Stimulated activated CD8-positive, alpha-beta memory T cell treated with anti-CD3 and anti-CD28 coated beads, Interleukin-4, amount 100 ng/mL, for 4 hours (primary cell): ENCODE measurements at places on chromosomes 12 and 14.

- DNase-seq = no peak
These were observed 1.7 kb downstream of the TUBA1A start for GRCh38 chr12:49187184-49187583.

GRCh38 chr14:97539411-97539795 lies 742.2 kb downstream of the VRK1 start:
- DNase-seq = no peak

GRCh38 chr14:80215081-80215480 lies 3.8 kb upstream of the DIO2 start:
- no peak for DNase-seq

GRCh38 chr14:63164108-63164683 lies 40.0 kb upstream of the RHOJ start:
- DNase-seq = no peak

DNA sequence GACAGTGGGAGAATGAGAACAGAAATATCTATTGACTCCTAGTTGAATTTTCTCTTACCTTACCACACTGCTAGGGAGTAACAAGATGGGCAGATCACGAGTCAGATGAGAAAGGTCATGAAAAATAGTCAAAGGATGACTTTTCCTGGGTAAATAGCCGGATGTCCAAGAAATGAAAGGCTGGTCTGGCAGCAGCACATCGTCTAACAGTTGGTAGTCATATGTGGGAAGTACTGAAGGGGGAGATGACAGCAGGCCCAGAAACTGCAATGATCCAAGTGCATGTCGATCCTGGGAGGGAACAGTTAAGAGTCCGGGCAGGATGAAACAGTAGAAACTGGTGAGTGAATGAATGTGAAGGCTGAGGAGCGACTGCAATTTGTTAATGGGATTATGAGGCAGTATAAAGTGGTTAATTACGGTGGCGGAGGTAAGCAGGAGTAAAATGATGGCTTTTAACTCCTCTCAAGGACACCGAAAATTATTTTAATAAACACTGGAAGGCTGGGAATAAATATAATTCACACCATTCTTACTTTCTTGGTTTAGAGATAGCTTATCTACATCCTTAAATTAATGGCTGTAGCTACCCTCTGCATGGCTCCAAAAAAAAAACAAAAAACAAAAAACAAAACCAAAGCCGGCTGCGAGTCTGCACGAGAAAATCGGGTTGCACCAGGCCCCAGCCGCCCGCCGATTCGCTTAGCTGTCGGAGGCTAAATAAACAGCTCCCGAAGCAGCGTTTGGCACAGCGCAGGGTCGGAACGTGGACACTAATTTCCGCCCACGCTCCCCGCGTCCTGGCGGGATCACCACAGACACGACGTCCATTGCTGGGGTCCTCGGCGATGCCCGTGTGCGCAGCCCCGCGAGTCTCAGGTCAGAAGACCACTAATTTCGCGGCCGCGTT lies 1.0 kb upstream of the ERC1 start:
- peak; percentile 6 for DNase-seq

DNA sequence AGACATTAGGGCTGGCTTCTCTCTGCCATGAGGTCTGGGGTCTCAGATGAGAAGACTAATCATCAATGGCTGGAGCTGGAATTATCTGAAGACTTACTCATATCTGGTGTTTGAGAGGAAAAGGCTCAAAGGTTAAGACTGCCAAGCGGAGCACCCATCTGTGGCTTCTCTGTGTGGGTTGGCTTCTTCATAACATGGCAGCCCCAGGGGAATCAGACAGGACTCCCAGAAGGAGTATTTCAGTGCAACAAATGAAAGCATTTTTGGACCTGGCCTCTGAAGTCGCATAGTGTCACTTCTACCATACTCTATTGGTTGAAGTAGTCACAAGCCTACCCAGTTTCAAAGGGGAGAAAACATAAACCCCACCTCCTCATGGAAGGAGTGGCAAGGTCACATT lies 171.8 kb upstream of the KRR1 start:
- no peak for DNase-seq

DNA sequence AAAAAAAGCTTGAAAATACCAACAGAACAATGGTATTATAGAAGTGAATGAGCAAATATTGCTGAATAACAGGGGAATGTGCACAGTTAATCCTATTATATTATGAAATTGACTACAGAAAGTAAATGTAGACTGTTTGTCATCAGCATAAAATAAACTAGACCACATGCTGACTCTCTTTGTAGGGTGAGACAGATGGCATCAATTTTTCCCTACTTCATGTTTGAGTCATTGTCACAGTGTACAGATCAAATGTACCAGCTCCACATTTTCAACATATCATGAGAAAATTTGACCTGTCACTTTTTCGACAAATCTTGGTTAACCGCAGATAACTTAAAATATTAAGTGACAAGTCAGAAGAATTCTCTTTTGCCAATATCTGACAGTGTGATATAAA lies 421.0 kb downstream of the RPL10L start:
- DNase-seq = no peak

DNA sequence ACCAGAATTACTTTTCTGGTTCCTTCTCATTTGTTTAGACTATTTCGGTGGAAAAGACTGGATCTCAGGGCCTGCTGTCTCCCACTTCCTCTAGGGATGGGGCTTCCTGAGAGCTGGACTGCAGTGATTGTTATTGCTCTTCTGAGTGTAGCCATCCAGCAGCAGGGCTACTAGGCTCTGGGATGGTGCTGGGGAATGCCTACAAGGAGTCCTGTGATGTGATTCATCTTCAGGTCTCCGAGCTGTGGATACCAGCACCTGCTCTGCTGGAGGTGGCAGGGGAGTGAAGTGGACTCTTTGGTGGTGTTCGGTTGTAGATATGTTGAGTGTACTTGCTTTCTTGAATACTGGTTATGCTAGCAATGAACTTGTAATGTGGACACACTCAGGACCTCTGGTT lies 42.7 kb downstream of the AEBP2 start:
- DNase-seq = no peak

GRCh38 chr14:68665131-68665530 lies 127.7 kb downstream of the ZFP36L1 start:
- no peak for DNase-seq

- DNase-seq = no peak
These were observed 38.9 kb upstream of the DICER1 start for GRCh38 chr14:95196268-95196667.

DNA sequence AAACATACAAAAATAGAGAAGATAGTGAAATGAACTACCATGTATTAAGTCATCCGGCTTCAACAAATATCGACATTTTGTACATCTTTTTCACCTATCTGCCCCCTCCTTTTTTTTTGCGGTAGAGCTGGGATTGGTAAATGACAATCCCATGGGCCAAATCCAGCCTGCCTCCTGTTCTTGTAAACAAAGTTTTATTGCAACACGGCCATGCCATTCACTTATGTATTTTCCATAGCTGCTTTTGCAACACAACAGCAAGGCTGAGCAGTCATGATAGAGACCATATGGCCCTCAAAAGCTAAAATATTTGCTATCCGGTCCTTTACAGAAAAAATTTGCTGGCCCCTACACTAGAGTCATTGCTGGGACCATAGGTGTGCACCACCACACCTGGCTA lies 58.1 kb upstream of the PLEKHG3 start:
- no peak for DNase-seq

GRCh38 chr12:51846271-51846691 lies 2.2 kb downstream of the FIGNL2 start:
- no peak for DNase-seq

DNA sequence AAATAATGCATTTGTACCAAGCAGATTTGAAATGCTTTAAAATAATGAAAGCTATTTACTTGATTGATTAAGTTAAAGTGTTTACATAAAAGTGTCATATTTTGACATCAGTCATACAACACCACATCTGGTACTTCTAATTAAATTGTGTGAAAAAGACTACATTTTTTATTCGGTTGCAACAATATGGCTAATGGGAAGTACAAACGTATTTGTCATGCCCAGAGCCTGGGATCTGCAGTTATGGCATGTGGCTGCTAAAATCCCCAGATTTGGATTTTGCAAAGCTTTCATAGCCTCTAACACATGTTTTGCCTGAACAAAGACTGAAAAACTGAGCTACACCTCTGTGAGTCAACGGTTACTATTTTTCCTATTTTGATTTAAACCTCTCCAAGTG lies 66.6 kb downstream of the LLPH start:
- DNase-seq = no peak

- DNase-seq = no peak
These were observed 56.4 kb downstream of the CMKLR1 start for GRCh38 chr12:108282676-108283075.

DNA sequence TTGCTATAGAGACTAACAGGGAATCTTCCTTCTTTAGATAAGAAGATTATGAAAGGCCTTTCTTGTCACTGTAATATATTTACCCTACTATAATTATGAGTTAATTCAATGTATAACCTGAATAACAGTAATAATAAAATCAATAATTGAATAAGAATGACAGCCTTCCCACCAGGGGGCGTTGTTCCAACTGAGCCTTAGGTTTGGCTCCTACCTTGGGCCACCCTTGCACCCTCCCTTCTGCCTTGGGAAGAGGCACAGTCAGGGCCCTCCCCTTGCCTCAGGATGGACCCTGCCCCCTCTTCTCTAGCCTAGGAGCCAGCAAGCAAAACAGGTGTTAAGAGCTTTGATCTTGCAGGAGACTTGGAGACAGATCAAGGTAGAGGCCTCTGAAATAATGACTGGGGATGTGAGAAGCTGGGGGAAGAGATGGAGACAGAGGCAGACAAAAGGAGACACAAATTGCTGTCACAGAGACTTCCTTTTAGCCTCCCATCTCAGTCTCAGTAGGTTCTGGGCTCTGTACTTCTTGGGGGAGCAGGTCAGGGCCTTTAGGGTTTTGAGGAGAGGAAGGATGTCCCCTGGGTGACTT lies 40.1 kb upstream of the CISTR start:
- no peak for DNase-seq
